ENCODE measurements at places on chromosomes 6 and 20.

DNA sequence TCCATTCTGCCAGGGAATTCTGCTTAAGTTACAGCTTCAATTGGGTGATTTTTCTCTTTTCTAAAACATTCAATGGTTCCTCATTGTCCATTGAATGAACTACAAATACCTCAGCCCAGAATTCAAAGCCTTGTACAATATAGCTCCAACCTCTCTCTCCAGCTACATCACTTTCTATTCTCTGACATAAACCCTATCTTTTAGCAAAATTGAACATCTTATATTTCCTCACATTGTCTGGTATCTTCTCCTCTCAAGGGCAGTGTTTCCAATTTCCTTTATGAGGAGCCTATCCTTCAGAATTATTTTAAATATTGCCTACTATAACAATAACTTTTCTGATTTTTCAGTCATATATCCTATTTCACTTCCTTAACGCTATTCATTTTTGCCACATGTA lies 203.6 kb upstream of the RNF217 start:
- no peak for DNase-seq

DNA sequence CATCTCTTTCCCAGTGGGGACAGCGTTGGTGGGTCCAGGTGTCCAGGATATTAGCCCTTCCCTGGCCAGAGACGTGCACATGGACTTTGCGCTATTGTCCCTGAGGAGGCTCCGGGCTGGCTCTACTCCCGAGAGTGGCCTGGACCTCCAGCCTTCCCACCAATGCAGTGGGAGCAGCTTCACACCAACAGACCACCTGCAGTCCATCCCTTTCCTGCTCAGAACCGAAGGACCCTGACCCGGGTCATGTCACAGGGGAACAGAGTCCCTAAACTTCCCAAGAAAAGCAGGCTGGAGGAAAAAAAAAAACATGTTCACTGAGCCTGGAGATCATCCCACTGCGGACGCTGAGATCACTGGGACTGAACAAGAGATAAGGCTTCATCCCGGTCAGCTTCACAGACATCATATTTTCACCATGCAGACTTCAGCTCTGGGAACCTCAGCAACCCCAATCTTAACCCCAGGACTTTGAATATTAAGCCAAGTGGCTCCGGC lies 18.3 kb downstream of the ZMYND8 start:
- no peak for DNase-seq

DNA sequence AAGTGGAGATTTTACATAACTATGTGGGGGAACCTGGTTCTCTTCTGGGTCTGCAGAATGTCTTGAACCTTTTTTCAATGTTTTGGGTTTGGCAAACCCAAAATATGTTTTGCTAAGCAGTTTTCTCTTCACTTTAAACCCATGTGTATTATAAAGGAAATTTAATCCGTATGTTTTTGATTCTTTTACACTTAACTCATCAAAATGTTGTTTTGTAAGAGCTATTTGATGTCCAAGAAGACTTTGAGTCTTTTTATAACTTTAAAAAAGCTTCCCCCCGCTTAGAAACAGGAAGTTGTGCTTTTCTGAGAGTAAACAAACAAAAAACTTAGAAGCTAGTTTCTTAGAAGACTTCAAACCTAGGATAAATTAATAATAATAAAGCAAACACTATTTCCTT lies 81.9 kb upstream of the CEP162 start:
- no peak for DNase-seq

DNA sequence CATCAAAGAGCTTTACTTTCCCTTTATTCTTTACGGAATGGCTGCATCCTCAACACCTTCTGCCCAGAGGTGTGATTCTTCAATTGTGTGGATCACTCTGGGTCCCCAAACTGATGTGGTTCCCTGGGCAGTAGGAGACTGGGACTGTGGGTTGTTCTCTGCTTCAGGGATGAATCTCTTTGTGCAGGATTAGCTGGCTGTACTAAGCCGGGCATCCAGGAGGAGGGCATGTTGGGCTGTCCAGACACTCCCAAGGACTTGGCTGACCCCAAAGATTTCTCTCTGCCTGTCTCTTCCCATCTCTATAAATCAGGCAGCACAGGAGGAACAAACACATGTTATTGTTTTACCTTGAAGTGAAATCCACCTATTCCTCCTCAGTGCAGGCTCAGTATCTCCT lies 15.3 kb downstream of the FARS2 start:
- no peak for DNase-seq

GRCh38 chr6:154887051-154887450 lies 108.1 kb upstream of the TIAM2 start:
- no peak for DNase-seq

- DNase-seq: no peak
Measured at GRCh38 chr6:149965194-149966020, 1.7 kb downstream of the ULBP1 start.

DNA sequence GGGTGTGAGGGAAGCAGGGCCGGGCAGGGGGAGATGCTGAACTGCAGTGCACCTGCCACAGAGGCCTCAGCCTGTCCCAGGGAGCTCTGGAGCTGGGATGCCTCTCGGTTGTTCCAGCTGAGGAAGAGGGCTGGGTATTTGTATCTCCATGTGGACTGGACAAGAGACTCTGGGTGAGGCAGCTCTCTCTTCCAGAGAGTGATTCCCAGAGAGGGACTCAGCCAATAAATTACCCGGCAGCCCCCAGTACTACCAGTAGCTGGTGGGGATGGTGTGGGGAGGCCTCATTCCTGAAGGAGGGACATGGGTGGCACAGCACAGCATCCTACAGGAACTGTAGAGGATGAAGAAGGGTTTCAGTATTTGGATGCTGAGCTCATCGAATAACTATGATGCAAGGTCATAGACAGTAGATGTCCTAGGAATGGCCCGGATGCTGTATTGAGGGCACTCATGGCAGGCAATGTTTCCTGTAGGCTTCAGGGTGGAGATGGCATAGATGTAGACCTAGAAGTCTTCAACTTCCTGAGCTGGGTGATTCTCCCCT lies 1.4 kb downstream of the FGD2 start:
- DNase-seq: no peak

DNA sequence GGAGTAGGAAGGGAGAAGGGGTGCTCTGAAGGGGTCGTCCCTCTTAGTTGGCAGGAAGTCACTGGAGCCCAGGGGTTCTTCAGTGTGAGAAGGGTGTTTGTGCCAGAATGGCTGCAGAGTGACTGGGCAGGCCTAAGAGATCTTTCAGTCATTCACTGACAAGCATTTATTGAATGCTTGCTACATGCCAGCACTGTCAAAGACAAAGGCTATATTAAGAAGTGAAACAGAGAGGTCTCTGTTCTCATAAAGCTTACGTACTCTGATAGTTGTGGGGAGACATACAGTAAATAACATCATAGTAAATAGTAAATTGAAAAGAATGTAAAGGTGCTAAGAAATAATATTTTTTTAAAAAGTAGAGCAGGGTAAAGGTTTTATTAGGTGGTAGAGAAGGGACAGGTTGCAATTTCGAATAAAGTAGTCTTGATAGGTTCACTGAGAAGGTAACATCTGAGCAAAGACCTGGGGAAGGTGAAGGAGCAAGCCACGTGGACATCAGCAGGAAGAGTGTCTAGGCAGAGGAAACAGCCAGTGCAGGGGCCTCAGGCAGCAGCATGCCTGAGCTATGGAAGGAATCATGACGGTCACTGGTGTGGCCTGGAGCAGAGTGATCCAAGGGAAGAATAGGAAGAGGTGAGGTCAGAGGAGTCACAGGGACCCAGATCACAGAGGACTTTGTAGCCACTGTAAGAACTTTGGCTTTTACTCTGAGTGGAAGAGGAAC lies 36.3 kb upstream of the RNF8 start:
- DNase-seq: no peak

DNA sequence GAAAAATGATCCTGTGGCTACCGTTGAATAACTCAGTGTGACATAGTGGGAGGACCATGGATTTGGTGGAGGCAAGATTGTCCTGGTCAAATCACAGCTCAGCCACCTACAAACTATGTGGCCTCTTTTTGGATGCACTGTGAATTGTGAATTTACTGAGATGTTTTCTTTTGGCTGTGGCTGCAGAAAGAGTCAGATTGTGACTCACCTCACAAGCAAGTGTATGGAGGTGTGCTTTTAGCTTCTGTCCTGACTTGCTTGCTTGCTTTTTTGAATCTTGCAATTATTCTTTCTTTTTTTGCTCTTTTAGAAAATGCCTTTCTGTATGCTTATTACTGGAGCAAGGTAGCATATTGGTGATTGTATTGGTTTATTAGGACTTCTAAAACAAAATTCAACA lies 122.9 kb upstream of the FOXO3 start:
- DNase-seq: no peak

DNA sequence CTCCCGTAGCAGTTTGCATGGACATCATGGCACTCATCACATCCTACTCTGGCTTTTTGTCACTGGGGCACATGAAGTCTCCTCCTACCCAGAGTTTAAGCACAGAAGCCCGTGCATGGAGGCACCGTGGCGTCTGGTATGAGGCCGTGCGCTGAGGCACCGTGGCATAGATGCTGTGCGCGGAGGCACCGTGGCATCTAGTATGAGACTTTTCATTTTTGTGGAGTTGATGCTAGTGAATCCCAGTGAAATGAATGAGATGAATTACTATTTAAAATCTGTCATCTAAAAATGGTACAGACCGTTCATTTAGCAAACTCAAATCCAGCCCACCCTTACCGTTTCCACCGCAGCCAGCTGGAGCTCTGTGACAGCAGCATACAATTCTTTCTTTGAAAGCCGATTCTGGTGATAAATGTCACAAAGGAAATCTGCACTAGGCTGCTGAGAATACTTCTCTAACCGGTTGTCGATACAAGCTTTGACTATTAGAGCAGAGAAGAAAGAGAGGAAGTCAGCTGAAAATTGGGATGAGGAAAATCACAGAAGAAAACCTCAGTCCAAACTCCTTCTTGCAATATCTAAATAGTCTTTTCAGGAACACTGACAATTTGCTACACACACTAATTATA lies 11.3 kb downstream of the CYP24A1 start:
- no peak for DNase-seq

DNA sequence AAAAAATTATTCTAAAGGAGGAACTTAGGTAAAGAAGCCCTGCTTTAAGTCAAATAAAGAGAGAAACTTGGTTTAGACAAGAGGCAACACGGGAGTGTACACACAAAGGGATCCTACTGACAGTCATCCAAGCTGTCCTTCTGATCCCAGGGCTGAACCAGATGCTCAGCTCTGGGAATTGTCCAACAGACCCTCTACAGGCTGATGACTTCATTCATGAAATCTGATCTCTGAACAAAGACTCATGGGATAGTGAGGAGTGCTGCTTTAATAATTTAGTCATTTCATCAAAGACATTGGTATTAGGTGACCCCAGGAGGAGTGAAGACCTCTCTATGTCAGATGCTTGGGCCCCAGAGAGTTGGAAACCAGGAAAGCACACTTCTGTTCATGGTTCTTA lies 65.6 kb upstream of the ARMH2 start:
- DNase-seq: no peak

DNA sequence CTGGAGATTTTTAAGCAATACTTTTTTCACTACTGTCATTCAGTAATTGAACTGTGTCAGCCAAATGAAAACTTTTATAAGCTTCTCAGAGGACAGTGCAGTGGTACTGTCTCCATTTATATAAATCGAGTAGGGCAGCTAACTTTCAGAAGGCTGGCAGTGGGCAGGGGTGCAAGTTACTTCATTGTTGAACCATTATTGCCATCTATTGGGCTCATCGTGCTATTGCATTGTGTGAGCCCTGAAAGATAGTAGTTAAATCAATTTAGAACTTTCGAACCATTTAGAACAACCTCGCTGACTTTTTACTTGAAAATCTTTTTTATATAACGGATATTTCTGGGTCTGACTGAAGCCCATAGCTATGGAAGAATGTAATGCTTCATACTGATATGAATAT lies 347.8 kb upstream of the PLCB4 start:
- no peak for DNase-seq

GRCh38 chr6:100924534-100925227 lies 43.6 kb upstream of the ASCC3 start:
- DNase-seq: no peak

- DNase-seq: peak; percentile 67
Measured at GRCh38 chr20:50138479-50139393, 14.8 kb downstream of the PEDS1 start.

DNA sequence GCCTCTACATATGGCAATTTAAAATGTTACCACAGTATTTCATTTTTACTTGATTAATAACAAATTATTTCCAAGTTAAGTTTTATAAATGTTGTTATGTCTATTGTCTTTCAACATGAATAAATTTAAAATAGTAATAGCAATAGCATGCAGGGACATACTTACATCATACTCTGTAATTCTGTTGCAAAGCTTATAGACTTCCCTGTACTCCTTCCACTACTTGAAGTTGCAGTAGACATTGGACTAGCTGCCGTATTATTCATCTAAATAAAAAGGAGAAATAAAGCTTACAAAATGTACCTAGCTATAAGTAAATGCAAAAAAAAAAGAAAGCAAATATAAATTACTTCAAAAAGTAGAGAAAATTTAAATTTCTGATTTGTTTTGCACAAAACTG lies 12.7 kb downstream of the SUPT3H start:
- DNase-seq: no peak

GRCh38 chr6:89471287-89471867 lies 38.4 kb downstream of the ANKRD6 start:
- DNase-seq: no peak

GRCh38 chr6:36349240-36349639 lies 12.6 kb upstream of the BNIP5 start:
- DNase-seq: no peak

DNA sequence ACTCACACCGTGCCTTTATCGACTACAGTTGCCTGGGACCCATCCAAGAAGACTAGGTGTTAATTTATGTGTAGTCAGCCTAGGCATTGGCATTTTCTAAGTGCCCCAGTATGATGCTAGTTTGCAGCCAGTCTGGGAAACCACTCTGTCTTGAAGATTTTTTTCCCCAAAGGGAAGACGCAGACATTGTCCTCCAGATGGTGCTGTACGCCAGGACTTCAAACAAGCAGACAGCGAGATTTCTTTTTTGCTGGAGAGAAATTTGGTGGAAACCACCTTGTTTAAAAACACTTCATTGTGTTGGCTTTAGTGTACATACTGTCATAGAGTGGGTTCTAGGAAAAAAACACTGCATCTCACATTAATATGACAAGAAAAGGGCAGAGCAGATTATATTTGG lies 30.0 kb downstream of the ALDH5A1 start:
- DNase-seq: no peak

- no peak for DNase-seq
Measured at GRCh38 chr6:31657406-31658157, 1.9 kb downstream of the APOM start.

- DNase-seq: no peak
Measured at GRCh38 chr6:22350109-22350508, 53.3 kb upstream of the PRL start.

GRCh38 chr6:88698661-88699060 lies 264.8 kb downstream of the RNGTT start:
- no peak for DNase-seq

- DNase-seq: no peak
Measured at GRCh38 chr20:46520976-46521579, 7.7 kb upstream of the ZNF334 start.

- no peak for DNase-seq
Measured at GRCh38 chr6:105263685-105264610, 84.1 kb upstream of the POPDC3 start.

All from T1000 (cell line).